ENCODE measurements at places on chromosomes 5 and 9.

DNA sequence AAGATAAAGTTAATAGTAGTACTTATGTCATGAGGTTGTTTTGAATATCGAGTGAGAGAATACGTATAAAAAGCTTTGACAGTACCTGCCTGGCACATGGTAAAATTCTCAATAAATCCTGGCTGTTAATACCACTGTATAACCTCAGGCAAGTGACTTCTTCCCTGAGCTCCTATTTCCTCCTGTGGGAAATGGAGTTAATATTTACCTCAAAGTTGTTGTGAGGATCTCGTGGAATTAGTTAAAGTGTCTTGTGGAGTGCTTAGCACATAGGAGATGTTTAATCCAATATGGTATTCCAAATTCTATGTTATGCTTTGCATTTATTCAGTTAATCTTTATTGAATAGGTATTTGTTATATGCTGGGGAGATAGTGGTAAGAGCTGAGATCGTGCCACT, 18.5 kb downstream of the FOCAD start:
- DNase-seq: no peak

GRCh38 chr5:8417316-8418048, 548.5 kb downstream of the MTRR start:
- DNase-seq: no peak

GRCh38 chr5:42520203-42520602, 97.0 kb downstream of the GHR start:
- DNase-seq: no peak

- DNase-seq: no peak
These were observed 190.2 kb downstream of the ASTN2 start for GRCh38 chr9:117224695-117225094.

GRCh38 chr5:76736679-76737556, 21.0 kb downstream of the F2R start:
- DNase-seq: no peak

GRCh38 chr5:150626853-150627276, 13.6 kb upstream of the SYNPO start:
- no peak for DNase-seq

DNA sequence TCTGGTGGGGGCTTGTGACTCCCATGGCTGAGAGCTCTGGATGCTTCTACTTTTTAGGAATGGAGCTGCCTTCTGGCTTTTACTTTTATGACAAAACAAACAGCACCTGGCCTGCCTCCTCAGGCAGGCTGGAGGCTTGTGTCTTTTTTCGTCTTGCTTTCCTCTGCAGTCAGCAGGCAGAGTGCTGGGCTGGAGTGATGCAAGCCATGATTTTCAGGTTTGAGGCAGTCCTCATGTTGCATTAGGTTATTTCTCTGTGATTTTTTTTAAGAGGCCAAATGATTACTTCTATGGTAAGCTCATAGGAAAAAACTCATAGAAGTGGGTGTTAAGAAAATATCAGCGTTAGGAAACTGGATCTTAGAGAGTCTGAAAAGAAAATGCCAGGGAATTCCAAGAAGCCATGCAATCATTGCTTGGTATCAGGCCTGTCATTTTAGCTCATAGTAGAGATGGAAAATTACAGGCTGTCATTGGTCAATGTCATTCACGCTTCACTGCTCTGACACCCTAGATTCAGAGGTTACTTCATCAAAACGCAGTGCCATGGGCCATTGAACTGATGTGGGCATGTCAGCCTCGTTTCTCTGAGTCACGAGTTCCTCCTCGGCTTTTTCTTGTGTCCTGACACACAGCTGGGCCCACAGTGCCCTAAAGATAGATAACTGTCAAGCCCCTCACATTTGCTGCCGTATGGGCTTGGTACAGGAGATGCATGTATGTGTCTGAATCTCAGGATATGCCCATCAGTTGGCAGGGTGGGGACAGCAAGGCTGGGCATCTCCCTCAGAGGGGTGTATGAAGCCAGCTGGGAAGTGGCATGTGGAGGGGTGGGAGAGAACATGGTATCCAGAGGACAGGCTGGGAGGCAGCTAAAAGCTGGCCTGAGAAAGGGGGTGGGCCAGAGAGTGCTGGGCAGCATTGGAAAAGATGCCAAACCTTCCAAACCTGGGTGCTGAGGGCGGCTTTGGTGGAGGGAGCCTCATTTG, 151.8 kb downstream of the HSPA4 start:
- no peak for DNase-seq

- DNase-seq: no peak
These were observed 20.9 kb downstream of the SLC6A18 start for GRCh38 chr5:1245905-1246576.

DNA sequence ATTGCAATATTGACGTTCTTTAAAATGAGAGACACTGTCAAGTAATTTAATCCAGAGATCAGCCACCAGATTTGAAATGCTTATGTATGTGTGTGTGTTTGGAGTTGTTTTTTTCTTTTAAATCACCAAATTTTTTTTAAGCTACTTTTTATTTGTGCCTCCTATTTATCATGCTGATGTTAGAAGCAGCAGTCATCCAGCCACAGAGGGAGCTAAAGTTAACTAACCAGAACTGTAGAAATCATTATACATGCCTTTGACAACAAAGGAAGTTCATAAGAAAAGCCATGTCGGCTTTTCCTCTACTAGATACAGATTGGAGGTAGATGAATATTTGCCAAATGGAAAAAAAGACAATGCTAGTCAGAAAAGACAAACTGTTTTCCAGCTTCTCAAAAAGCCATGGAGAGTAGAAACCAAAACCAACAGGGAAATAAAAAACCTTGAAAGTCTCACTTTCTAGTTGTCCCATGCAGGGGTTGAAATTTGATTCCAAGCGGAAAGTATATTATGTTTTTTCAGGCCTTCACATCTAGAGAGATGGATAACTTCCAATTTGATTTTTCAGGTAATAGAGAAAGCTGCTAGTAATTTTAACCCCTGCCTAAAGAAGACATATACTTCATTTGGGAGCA, 4.5 kb downstream of the PURA start:
- no peak for DNase-seq

GRCh38 chr5:158483281-158483860, 616.3 kb downstream of the EBF1 start:
- no peak for DNase-seq

GRCh38 chr5:83665631-83666030, 55.0 kb downstream of the HAPLN1 start:
- DNase-seq: no peak

- no peak for DNase-seq
These were observed 725.2 kb downstream of the BRINP1 start for GRCh38 chr9:118644066-118644465.

GRCh38 chr5:94467346-94467953, 151.0 kb downstream of the KIAA0825 start:
- DNase-seq: no peak

DNA sequence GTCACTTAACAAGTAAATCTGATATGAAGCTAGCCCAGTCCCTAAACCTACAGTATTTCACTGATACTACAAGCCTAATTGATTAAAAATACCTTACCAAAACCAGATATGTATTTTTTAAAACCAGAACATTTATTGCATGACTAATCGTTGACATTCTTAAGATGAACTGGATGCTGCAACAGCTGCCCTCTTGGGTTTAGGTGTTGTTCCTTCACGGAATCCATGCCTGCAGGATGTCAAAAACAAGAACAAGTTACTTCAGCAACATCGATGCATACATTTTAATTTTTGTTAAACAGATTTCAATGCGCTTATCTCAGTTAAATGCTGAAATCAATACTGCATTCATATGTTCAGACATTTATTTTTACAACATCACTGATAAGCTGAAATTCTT, 2.7 kb downstream of the RPL37 start:
- DNase-seq: no peak

GRCh38 chr5:96788112-96788749, 19.5 kb downstream of the ERAP1 start:
- DNase-seq: no peak

DNA sequence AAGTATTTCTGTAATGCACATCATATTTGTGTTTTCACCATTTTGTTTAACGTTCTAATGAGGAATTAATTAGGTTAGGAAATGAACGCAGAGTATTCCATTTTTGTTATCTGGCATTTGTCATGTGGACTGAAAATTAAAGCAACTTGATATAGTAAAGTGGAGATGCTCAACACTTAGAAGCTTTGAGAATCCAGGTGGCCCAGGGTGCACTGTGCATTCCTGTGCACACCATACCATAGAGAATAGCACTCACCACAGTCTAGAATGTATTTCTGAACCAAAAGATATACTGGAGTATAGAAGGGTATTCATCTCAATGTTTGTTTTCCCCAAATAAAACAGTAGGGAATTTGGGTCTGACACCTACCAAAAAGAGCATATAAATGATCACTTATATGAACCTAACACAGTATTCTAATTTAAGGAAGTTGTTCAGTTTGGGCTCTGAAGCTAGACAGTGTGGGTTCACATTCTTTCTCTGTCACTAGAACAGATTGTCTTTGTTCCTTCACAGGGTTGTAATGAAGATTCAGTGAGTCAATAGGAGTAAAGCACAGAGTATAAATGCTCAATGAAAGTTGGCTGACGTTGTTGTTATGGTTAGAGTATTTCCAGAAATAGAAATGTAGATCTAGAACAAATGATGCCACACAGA, 125.6 kb upstream of the DMRT1 start:
- DNase-seq: no peak

DNA sequence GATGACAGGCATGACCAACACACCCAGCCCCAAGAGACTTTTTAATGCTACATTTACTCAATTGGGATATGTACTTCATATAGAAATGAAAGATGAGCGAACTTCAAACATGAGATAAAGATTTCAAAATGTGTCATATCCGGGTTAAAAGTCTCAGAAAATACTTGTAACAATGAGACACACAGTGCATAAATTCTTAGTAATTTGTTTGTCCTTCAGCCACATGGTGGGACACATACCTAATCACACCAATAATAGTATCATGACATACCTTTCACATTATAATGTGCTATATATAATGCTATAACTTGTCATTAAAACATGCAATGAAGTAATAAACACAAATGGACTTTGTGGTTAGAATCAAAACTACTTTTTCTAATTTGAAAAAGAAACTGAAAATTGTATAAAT, 204.7 kb upstream of the RFX3 start:
- no peak for DNase-seq

GRCh38 chr9:124282442-124283227, 24.9 kb downstream of the NEK6 start:
- DNase-seq: no peak

DNA sequence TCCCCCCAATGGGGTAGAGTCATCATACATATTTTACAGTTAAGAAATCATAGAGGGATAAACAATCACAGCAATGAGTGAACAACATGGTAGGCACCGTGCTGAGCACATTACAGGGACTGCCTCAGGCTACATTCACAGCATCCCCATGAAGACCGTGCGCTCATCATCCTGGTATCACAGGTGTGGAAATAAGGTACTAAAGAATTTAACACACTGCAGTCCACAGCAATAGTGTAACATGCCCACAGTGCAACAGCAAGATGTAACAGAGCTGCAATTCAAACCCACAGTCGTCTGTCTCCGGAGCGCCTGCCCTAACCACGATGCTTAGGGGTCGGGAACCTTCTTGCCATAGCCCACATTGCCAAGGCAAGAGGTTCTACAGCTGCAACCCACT, 5.6 kb downstream of the SLIT3 start:
- no peak for DNase-seq

GRCh38 chr5:149207831-149208230, 63.8 kb upstream of the AFAP1L1 start:
- DNase-seq: no peak

- DNase-seq: no peak
These were observed 134.9 kb downstream of the MRPS30 start for GRCh38 chr5:44943647-44944046.

DNA sequence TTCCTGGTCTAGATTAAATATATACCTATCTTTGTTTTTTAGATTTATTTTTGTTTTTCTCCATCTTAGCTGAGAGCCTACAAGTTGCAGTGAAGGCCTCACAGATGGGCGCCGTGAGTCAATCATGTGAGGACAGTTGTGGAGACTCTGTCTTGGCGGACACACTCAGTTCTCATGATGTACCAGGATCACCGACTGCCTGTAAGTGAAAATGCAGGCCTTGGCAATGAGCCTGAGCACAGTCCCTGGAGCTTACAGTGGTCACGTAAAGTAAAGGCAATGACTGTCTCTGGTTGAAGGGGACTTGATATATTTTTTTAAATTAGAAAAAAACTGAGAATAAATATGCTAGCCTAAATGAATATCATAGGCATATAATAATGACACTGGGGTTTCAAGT, 271.9 kb downstream of the ARHGEF28 start:
- no peak for DNase-seq

DNA sequence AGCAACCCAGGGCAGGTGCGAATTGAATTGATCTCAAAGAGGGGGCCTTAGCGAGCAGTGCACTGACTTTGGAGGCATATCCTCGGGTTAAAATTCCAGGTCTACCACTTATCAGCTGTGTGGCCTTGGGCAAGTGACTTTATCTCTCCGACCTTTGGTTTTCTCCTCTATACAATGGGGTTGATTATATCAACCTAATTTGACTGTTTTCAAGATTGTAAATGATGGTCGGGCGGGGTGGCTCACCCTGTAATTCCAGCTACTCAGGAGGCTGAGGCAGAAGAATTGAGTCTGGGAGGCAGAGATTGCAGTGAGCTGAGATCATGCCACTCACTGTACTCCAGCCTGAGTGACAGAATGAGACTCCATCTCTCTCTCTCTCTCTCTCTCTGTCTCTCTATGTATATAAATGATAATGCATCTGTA, 18.7 kb downstream of the SPRY4 start:
- DNase-seq: no peak

DNA sequence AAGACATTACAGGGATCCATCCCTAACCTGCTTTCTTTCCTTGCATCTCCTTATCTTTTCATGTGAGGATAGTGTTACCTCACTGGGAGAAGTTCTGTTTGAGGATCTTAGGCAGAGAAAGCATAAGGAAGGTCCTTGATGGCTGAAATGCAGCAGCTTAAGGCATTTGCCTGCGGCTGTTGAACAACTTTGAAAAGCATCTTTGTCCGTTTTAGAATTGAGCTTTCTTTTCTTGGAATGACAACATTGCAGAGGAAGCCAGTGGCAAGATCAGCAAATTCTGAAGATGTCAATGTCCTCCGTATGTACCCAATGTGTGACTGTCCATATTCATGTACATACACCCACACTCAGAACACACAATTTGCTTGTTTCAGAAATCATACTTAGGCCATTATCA, 436.2 kb downstream of the GABRG2 start:
- DNase-seq: no peak

DNA sequence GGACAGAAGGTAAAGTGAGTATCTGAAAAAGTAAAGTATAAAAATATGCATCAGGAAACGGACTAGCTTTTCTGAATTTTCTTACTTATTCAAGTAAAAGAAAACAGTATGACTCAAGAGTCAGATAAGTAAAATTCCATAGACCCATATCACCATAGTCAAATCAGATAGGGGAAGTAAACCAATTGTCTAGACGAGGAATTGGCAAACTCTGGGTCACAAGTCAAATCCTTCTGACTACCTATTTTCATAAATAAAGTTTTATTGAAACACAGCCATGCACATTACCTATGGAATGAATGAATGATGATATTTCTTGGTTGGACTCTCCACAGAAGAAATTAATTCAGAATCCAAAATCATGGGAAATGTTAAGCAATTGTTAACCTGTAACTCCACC, 59.1 kb upstream of the TMC1 start:
- no peak for DNase-seq
